ENCODE measurements at places on chromosomes 7 and 10.

- no peak for DNase-seq
Measured at GRCh38 chr10:70271996-70272924, 11.5 kb downstream of the NPFFR1 start.

DNA sequence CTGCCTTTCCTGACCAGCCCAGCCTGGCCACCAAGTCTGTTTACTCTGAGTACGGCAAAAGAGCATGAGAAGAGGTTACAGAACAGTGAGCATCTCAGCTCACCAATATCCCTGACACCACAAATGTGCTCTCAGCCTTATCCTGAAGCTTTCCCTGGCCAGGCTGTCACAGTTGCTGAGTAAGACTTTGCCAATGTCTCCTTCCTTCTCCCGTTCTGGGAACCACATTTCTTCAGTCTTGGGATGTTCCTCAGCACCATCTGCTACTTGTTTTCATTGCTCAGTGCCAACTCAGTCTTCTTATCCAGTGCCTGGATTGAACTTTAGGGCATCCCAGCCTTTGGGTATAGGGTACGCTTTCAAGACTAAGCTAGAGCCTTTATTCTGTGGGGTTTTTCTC is 7.1 kb upstream of the KCNIP2 start:
- DNase-seq: no peak

GRCh38 chr7:106151459-106152312 is 39.6 kb upstream of the SYPL1 start:
- DNase-seq: no peak

- DNase-seq: no peak
Measured at GRCh38 chr7:78074713-78075112, 276.1 kb downstream of the PHTF2 start.

DNA sequence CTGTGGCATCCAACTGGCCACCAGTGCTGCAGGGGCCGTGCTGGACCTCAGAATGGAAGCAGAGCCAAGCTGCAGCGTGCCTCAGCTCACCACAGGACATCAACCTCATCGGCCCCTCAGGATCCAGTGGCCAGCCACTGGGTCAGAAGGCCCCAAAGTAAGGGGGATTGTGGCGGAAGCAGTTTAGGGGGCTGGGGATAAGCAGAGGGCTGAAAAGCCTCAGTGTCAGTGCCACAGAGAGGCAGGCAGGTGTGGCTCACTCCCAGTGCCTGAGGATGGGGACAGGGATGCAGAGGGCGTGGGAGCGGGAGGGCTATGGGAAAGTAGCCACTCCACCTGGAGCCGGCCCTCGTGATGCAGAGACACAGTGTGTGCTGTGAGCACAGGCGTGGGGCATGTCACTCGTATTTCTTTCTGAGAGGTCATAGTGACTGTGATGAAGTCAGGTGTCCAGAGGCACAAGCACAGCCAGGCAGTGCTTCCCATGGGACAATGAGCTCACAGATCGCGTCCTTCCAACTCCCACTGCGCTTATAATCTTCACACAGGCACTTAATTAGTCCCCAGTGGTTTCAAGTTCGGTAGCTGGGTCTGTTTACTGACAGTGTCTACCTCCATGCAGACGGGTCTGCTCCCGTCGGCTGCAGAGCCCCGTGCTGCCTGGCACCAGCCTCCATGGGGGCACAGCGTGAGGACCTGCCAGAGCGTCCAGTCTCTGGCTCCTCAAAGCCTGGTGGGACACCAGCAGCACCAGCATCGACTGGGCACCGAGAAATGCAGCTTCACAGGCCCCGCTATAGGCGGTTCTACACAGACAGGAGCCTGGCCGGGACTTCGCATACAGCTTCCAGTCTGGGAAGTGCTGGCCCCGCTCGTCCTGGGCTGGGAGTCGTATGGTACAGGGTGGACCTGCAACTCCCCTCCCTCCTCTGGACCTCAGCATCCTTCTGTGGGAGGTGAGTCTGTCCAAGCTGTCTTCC is 42.9 kb upstream of the CNPY1 start:
- no peak for DNase-seq

GRCh38 chr7:23332193-23332592 is 33.1 kb downstream of the MALSU1 start:
- DNase-seq: no peak

DNA sequence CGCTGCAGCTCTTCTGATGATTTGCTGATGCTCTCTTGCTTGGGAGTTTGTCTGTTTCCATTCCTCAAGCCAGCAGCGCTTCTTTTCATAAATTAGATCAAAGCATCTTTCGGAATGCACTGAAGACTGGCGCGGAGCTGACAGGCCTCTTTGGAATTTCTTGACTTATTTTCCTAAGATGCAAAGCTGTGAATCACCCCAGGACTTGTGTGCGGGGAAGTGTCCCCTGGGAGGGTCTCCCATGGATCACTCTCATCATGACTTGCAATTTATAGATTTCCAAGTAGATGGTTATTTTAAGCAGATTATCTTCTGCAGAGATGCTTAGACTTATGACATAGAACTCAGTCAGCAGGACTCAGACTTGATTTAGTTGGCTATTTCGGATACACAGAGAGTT is 467.2 kb downstream of the TCERG1L start:
- no peak for DNase-seq

GRCh38 chr7:7210475-7211237 is 28.3 kb downstream of the C1GALT1 start:
- DNase-seq: no peak

DNA sequence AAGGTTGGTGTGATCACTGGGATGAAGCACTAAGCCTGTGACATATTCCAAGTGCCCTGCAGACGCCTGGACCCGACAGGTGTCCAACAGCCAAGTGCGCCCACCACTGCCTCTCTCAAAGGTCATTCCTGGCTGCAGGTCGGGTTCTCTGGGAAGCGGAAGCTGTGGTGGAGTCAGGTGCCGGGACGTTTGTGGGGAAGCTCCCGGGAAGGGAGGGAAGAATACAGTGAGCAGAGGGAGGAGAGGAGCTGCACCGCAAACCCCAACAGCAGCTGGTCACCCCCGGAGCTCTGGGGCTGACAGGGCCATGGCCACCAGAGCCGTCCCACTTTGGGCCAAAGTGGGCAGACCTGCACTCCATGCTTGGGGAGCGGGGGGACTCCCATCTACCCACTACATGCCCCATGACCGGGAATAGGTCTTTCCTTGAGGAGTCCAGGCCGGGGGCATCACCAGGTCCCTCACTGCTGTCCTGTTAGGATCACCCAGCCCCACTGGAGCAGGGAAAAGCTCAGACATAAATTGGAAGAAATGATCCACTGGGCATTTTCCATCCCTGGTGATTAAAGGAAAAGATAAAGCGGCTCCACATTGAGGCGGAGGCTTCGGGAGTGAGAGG is 84.5 kb upstream of the PPP2R2D start:
- DNase-seq: no peak
